ENCODE measurements at places on chromosomes 4 and X.

- no peak for DNase-seq
Measured at GRCh38 chrX:139795196-139795595, 87.2 kb upstream of the MCF2 start.

- no peak for DNase-seq
Measured at GRCh38 chr4:60683357-60683756, 516.8 kb upstream of the ADGRL3 start.

DNA sequence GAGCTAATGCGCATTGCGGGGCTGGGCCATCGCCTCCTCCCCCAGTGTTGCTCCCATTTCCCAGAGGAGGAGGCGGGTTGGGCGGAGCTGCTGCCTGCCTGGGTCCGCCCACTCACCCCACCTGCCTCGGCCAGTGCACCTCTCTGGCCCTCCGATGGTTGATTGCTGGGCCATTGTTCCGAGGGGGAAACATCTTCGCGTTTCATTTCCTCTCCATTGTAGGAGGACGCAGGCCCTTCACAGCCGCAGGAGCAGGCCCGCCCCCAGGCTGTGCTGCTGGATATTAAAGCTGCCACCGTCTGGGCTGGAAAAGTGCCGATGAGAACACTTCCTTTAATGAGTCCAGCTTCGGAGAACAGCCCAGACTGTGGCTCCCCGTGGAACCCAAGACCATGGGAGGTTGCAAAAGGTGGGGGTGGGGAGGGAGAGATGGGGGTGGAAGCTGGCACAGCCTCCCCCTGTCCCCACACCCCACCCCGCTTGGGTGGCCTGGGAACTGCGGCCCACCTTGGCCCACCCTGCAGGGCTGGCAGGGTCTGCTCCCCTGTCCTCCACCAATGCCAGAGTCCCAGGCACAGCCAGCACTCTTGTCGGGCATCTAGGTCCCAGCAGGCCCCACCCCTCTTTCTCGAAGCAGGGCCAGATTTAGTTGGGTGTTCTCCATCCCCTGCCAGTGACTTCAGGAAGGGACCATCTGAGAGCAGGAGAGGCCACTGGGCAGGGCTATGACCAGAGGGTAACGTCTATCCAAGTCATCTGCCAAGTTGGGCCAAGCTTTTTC is 96.6 kb downstream of the ADRA2C start:
- no peak for DNase-seq

DNA sequence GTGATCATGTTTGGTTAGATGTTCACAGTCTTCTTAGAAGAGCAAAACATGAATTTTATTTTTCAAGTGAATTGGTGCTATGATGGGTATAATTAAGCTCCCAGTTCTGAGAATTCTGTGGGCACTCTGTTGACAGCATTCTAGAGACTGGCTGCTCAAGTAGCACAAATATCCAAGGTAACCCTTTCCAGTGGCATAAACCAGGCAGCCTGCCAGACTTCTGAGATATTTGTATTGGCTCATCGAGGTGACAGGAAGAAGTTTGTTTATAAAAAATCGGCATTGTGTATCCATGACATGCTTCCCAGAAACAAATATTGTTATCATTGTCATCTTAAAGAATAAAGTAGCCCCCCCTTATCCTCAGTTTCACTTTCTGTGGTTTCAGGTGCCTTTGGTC is 28.3 kb downstream of the LANCL3 start:
- no peak for DNase-seq

GRCh38 chrX:17687648-17688047 is 49.6 kb upstream of the SCML1 start:
- DNase-seq = no peak

DNA sequence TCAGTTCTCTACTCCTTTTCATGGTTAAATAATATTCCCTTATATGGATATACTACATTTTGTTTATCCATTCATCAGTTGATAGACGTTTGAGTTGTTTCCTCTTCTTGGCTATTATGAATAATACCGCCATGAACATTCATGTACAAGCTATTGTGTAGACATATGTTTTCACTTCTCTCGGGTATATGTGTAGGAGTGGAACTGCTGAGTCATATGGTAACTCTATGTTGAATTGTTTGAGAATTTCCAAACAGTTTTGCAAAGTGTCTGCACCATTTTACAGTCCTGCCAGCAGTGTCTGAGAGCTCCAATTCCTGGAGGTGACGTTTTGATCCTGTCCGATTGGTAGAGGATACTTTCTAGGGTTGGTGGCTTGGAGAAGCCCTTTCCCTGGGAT is 23.6 kb downstream of the PLAC1 start:
- DNase-seq = no peak

Data from CD4-positive, alpha-beta T cell treated with Interleukin-4 for 1 hour (primary cell).